ENCODE measurements at places on chromosomes 13 and 19.
A peak's percentile ranks its signal among the peaks of the same experiment; 100 is the strongest.

- DNase-seq: no peak
Measured at GRCh38 chr19:50912727-50913716, 1.8 kb upstream of the KLK4 start.

DNA sequence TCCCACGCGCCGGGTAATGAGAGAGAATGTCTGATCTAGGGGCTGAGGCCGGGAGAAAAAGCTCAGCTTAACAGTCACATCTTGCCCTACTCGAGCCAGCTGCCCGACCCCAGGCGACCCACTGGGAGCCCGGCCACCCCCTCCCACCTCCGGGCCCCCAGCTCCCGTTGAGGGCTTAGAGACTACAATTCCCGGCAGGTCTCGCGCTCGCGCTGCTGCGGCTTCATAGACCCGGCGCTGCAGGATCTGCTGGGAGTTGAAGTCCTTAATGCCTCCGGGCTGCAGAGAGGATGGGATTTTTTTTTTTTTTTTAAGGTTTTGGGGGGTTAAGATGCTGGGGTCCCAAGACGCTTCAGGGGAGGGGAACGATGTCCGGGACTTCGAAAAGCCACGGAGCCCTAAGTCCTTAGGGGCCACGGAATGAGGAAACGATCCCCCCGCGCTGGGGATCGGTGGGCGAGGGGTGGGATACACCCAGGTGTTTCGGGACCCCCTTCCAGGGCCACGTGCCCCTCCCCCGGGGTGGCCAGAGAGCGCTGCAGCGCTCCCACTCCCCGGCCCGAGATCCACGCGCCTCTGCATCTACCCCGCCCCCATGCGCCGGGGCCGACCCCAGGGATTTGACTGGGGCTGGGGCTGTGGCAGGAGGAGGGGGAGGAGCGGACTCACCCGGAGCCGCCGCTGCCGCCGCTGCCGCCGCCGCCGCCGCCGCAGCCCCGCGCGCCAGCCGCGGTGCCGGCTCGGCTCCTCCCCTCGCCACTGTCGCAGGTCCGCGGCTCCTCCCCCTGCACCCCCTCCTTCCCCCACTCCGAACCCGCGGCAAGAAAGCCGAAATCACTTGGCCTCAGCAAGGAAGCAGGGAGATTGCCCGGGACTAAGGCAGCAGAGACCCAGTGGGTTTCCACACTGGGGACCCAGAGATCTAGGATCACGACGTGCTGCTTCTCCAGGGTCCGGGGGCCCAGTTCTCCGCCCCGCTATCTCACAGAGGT, at the start of gene SYT3:
SYT3 (minus strand) TSS at position 761 of the 992 bp plus-strand sequence. CDS start 2,470 bp downstream, outside the sequence.
- DNase-seq: no peak

DNA sequence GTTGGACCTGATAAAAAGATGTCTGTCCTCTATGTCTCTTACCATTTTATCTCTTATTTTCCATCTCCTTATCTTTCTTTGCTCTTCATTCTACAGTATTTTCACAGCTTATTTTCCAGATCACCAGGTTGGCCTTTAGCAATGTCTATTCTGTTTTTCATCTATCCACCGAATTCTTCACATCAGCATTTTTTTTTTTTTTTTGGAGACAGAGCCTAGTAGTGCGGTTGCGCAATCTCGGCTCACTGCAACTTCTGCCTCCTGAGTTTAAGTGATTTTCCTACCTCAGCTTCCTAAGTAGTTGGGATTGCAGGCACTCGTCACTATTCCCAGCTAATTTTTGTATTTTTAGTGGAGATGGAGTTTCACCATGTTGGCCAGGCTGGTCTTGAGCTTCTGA, 49.0 kb downstream of the DNAJC15 start:
- no peak for DNase-seq

DNA sequence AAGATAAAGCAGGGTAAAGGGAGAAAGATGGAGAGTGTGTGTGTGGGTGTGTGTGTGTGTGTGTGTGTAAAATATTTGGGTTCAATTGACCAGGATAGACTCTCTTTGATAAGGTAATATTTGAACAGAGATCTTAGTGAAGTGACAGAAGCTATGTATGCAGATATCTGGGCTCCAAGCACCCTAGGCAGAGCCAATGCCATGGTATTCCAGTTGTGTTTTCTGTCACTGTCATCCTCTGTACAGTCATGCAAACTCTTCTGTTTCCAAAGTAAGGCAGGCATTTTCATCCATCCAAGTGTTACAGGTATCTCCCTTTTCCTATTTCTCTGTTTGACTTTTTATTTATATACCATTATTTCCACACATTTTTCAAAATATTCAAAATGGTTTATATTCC, 13.5 kb downstream of the DGKH start:
- DNase-seq: no peak

- DNase-seq: no peak
Measured at GRCh38 chr19:46849610-46850009, 1.0 kb downstream of the AP2S1 start.

- peak; percentile 82 for DNase-seq
Measured at GRCh38 chr19:47230054-47230920, 712 bp downstream of the BBC3 start.

GRCh38 chr13:43085545-43085944, 62.2 kb downstream of the DNAJC15 start:
- DNase-seq: no peak

- DNase-seq: no peak
Measured at GRCh38 chr19:23882493-23882892, 32.2 kb upstream of the ZNF726 start.

- DNase-seq: no peak
Measured at GRCh38 chr13:46354156-46355087, 32.6 kb downstream of the RUBCNL start.

DNA sequence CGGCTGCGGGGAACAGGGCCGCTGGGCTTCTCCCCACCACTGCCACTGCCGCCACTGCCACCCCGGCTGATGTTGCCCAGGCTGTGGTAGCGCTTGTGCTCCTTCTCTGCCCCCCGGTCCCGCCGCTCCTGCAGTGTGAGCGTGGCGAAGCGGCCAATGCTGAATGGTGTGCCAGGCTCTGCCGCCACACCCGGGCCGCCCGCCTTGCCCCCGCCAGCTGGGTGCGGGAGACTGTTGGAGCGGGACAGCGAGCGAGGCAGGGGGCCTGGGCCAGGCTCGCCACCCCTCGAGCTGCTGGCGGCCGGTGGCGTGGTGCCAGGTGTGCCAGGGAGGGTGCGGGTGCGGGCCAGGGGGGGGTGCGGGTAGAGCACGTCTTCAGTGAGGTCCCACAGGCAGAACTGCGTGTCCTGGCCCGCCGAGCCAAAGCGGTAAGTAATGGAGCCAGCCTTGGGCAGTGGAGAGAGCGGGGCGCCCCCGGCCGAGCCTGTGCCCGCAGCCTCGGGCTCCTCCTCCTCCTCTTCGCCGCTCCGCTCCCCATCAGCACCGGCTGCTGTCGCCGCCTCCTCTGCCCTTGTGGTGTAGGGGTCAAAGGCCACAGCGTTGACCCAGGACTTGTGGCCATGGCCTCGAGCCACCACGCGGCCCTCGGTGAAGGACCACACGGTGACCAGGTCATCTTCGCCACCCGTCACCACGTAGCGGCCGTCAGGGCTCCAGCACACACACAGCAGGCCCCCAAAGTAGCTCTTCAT, 3.7 kb upstream of the DMPK start:
- DNase-seq: no peak

DNA sequence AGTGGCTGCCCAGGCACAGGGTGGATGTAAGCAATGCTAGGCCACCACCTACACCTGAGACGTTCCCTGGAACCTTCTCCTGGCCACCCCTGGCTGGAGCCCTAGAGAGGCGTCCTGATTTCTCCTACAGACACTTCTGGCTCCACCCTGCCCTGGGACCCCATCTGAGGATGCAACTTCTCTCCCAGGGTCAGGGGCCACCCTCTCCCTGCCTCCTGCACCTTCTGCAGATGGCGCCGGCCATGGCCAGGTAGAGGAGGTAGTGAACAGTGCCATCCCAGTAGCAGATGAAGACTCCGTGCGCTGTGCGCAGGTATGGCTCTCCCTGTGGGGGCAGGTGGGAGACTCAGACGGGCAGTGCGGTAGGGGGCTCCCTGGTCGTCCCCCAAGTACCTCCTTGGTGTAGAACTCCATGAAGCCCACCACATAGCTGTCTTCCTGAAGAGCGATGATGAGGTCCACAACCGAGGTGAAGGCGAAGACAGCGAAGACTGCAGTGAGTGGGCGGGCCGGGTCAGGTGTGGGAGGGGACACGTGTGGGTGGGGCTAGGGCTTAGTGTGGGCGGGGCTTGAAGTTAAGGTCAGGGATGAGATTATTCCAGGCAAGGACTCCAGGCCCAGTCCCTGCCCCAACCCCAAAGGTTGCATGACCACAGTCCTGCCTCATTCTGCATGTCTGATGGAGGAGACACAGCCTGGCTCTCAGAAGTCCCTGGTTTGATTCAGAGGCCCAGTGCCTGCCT, 3.0 kb downstream of the TM6SF2 start:
- DNase-seq: no peak

DNA sequence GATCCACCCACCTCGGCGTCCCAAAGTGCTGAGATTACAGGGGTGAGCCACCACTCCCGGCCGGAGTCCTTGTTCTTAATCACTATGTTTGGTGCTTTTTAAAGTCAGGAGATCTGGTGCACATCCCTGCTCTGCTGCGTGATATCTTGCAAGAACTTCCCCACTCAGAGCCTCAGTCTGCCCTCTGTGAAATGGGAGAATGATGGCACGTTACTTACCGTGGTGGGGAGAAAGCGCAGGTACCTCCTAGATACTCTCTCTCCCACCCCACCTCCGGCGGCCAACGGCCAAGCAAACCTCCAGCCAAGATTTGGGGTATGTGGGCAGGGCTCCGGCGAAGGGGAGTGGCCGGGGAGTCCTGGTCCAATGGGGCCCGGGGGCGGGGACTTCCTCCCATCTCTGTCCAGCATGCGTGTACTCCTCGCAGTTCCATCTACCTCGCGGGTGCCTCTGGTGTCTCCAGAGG, at the start of gene RYR1:
RYR1 (plus strand) TSS at position 424 of the 466 bp plus-strand sequence. CDS start 139 bp downstream, outside the sequence.
- DNase-seq: no peak

- DNase-seq: no peak
Measured at GRCh38 chr13:62060570-62060969, 644.9 kb upstream of the PCDH20 start.

- no peak for DNase-seq
Measured at GRCh38 chr19:51559240-51559639, 11.8 kb upstream of the ZNF175 start.

GRCh38 chr19:19022380-19022961, 10.8 kb downstream of the SUGP2 start:
- no peak for DNase-seq

GRCh38 chr19:18543814-18544475, 572 bp upstream of the FKBP8 start:
- DNase-seq: peak; percentile 44

DNA sequence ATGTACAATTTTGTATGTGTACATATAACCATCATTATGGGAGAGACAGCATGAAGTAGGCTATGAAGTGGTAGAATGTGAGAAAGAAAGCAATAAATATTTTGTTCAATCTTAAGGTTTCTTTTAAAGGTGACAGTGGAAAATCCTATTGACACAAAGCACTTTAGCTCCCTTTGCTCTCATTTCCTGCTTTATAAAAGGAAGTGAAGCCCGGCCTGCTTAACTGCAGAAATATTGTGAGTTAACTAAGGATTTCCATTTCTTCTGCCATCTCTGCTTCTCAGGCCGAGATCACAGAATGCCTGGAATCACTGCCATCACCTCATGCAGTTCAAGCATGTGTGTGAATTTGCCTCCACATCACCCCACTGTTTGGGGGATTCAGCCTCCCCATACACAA, 83.5 kb downstream of the FRY start:
- no peak for DNase-seq

DNA sequence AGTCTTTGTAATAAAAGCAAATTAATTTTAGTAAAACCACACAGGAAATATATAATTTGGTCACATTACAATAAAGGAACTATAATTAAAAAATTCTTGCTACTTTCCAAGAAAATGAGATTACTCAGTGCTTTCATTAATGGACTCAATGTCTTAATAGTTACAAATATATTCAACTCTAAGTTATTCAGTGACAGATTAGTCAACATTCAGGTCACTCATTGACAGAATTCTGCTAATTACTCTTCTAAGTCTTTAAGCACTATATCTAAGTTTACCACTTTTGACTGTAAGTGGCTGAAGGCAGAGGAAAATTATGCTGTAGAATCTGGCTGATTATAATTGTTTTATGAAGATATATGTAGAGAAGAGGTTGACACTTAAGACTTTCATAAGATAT, 1365.0 kb downstream of the EFNB2 start:
- no peak for DNase-seq

DNA sequence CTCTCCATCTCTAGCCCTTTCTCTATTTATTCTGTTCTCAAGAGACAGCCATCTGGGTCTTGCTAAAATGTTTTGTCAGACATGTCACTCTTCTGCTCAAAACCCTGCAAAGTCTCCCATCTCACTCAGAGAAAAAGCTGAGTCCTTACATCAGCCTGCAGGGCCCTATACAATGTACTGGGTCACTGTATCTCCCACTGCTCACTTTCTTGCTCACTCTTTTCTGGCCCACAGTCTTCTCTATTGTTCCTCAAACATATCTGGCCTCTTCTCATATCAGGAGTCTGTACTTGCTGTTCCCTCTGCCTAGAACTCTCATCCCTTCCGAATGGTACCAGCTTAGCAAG, 189.2 kb downstream of the ENOX1 start:
- DNase-seq: no peak

GRCh38 chr13:80666782-80667552, 326.0 kb upstream of the SPRY2 start:
- no peak for DNase-seq

GRCh38 chr19:41328842-41329225, 18.9 kb downstream of the CCDC97 start:
- DNase-seq: no peak

GRCh38 chr19:39497996-39498797, 550 bp upstream of the DLL3 start:
- no peak for DNase-seq

GRCh38 chr13:61935710-61936109, 520.1 kb upstream of the PCDH20 start:
- DNase-seq: no peak

DNA sequence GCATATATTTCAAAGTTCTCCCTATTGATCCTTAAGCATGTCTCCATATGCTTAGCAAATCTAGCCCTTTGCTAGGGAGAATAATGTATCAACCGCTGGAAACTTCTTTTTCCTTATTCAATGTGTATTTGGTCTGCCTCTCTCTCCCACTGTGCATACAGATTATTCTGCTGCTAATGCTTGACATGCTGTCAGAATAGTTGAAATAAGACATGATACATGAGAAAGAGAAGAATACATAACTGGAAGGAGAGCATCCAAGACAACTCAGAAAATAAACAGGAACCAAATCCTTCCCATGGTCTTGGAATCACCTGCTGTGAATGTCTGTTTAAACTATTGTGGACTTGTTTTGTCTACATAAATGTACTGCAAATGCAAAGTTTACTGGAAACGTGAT, 1103.0 kb downstream of the EFNB2 start:
- DNase-seq: no peak

GRCh38 chr13:47904241-47904640, 96.8 kb downstream of the SUCLA2 start:
- DNase-seq: no peak

GRCh38 chr13:87459419-87459818, 211.8 kb upstream of the SLITRK5 start:
- DNase-seq: no peak

- DNase-seq: peak; percentile 80
Measured at GRCh38 chr19:46786236-46787039, 2.0 kb downstream of the SLC1A5 start.

DNA sequence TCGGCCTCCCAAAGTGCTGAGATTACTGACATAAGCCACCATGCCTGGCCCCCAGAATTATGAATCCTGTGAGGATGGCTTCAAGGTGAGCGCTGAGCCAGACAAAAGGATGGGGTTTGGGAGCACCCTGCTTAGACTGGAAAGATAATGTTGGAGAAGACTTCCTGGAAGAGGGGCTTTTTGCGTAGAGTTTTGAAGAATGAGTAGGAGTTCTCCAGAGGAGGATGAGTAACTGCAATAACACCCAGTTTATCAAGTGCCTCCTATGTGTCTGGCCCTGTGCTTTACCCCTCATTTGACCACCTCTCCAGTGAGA, 641 bp upstream of the GDF15 start:
- DNase-seq: no peak

Data from activated gamma-delta T cell treated with anti-CD3 and anti-CD28 coated beads, Interleukin-2, amount 50 U/mL, for 16 hours (primary cell).